ENCODE measurements at places on chromosomes 11 and 22.

GRCh38 chr11:16942342-16942741 is 71.9 kb downstream of the PLEKHA7 start:
- no peak for DNase-seq

- no peak for DNase-seq
Observed at GRCh38 chr11:62928011-62928410, 6.8 kb upstream of the CHRM1 start.

DNA sequence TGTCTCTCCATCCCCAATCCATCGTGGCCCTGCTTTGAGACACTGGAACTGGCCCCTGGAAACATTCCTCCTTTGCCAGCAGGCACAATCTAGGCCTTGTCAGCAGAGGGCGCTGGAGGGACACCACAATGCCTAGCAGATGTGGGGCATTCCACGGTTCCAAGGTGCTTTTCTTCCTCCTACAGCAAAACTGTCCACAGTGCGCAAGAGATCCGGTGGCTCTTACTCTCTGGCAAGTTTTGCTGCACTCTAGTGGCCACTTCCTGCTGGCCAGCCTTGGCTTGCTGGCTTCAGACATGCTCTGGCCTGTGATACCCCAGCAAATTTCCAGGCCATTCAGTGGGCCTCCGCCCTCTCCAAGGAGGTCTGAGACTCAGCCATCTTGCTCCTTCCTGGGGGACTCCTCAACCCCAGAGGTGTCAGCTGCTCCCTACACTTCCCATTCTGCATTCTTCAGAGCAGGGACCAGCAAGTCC is 17.1 kb upstream of the RBM4B start:
- DNase-seq = peak; percentile 92

GRCh38 chr11:91792779-91793262 is 431.8 kb upstream of the FAT3 start:
- DNase-seq = no peak

GRCh38 chr11:12044799-12045198 is 36.4 kb upstream of the DKK3 start:
- no peak for DNase-seq

GRCh38 chr11:117662255-117662654 is 134.8 kb downstream of the DSCAML1 start:
- DNase-seq = no peak

- no peak for DNase-seq
Observed at GRCh38 chr11:113162592-113162962, 151.8 kb upstream of the TTC12 start.

DNA sequence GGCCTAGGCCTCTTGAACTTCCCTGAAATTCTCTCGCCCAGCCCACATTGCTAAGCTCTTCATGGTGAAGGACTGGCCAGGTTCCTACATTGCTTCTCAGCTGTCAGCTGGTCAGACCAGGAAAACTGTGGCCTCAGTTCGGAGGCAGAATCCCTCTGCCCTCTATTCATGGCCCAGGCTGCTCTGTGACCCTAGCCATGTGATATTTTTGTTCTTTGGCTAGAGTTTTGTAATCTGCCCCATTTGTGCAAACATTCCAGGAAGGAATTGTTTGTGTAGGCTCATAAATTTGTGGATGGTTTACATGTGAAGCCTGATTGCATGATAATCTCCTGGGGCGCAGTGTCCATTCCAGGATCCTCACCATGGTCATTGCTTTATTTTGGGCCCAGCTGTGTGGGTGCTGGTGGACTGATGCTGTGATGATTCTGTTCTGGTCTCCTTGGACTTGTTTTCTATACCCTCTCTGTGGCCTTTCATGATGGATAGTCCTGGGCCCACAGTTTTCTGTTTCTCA is 149.1 kb upstream of the E2F8 start:
- no peak for DNase-seq

DNA sequence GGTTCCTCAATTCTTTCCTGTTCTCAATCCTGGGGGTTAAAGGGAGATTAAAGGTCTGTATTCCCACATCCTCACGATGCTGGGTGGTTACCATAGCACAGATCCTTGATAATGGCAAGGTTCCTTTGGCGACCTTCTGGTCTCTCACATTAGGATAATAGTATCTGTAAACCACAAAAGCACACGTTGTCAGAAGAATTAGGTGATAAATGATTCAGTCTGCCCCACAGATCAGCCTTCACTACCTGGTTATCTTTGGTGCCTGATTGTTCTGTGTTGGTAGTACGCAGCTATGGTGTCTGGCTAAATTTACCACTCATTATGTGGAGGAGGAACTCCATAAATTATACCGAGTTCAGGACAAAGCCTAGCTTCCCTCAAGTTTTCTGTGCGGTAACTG is 78.4 kb downstream of the C2CD3 start:
- DNase-seq = no peak

DNA sequence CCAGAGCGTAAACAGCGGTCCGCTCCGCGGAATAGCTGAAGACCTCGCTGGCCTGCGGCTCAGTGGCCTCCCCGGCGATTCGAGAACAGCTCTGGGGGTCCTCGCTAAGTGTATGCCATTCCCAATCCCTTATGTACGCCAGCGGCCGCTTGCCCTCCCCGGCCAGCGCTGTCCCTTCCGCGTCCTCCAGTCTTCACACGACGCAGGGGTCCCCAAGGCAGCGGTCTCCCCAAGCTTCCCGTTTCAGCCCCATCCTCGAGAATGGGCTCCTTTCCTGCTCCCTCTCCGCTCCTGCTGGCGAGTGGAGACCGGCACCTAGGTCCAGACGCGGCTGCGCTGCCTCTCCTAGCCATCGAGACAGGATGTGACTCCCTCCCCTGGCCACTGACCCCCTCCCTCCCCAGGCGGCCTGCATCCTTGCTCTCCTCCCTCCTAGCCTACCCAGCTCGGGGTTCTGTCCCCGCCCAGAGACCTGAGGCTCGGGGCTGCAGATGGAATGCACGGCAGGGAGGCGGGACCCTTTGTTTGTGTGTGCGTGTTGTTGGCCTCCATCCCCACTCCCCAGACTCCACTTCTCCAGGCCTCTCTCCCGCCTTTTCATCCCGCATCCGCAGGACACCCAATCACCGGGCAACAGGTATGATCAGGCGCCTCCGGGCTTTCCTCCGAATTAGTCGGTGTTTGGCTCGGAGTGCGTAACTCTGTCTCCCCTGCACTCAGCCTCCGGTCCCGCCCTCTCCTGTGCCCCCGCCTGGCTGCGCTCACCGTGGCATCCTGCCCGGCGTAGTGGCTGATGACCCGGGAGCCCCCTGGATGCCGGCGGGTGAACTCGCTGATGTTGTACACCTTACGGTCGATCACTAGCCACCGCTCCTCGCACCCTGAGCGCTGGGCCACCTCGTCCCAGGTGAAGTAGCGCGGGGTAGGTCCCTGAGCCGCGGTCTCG is 740 bp downstream of the FADS1 start:
- DNase-seq = no peak

GRCh38 chr11:122981388-122982264 is at the start of gene BSX:
Gene BSX, minus strand, starts transcription at chr11:122981834. Its CDS starts 163 bp downstream, at chr11:122981671.
- DNase-seq = no peak

DNA sequence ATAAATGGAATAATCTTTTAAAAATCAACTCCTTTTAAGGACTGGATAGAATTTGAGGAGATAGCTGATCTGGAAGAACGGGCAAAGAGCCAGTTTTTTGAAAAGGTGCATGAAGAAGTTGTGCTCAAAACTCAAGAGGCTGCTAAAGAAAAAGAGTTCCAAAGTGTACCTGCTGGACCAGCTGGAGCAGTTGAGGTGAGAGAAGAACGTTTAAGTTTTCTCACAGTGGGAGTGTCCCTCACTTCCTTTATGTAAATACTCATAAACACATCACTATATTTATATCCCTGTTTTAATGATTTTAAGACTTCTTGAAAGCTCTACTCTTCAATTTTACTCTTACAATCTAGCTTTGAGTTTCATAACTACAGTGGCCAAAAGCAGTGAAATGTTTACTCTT is 11.7 kb upstream of the ANKRD42 start:
- no peak for DNase-seq

DNA sequence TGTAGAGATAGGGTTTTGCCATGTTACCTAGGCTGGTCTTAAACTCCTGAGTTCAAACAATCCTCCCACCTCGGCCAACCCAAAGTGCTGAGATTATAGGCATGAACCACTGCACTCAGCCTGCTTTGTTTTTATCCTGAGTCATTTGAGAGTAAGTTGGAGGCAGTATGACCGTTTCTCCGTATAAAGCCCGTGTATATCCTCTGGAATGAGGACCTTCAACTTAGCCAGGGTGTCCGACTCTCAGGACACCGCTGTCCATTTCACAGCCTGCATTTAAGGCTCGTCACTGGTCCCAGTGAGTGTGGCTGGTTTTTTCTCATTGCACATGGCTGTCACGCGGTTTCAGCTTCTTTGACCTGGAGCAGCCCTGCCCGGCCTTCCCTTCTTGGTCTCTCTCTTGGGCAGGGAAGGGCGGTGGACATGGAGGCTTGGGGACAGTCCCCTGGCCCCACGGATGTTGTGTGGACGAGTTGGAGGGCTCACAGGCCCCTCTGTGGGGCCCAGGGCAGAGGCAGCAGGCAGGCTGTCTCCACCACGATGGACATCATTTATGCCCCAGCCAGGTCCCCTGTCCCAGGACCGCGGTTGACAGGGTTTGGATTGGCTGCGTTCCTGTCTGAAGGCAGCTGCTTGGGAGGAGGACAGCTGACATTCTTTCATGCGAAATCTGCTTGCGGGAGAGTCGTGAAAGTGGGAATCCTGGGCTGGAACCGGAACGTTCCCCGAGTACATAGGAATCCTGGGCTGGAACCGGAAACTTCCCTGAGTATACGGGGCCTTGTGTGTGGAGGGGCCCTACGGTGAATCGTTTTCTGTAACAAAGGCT is 93.3 kb downstream of the KCNQ1 start:
- DNase-seq = no peak

DNA sequence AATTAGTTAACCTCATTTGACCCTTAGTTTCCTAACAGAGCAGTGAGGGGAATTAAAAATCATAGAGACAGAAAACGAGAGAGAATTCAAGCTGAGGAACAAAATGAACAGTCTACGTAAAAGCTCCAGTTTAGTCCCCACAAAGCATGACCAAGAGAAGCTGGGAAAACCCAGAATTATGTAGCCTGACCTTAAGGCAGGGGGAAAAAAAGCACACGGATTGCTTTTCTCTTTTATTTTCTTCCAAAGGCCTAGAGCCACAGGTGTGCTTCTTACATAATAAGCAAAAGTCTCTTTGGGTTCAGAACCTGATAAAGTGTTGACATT is 514 bp upstream of the AMBRA1 start:
- no peak for DNase-seq

DNA sequence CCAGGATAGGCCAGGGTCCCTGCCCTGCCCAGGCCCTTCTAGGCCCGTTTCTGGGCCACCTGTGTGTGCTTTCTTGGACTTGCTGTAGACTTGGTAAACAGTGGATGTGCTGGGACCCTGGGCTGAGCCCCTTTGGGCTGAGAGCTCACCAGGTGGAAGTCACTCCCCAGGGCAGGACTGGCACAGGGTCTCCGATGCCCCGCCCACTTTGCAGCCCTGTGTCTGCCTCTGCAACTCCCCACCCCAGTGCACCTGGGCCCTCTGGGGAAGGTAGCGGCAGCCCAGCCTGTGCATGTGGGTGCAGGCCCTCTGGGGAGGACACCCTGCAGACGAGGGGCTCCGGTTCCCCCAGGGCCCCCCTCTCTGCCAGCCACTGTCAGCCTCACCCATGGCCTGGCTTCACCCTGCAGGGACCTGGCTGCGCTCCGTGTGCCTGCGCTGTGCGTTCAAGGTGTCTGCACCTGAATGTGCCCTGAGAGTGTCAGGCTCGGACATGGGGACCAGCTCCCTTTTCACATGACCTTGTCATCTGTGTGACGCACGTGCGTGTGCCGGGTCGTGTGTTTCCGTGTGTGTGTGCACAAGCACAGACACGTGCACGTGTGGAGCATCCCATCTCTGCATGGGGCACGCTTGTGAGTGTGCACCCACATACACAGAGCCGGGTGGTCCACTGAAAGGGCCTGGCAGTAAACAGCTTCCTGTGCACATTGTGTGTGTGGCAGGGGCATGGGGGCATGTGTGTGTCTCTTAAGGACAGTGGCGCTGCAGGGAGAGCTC is 118.5 kb downstream of the KCNQ1OT1 start:
- no peak for DNase-seq

GRCh38 chr11:35090125-35090524 is 48.8 kb upstream of the CD44 start:
- no peak for DNase-seq

DNA sequence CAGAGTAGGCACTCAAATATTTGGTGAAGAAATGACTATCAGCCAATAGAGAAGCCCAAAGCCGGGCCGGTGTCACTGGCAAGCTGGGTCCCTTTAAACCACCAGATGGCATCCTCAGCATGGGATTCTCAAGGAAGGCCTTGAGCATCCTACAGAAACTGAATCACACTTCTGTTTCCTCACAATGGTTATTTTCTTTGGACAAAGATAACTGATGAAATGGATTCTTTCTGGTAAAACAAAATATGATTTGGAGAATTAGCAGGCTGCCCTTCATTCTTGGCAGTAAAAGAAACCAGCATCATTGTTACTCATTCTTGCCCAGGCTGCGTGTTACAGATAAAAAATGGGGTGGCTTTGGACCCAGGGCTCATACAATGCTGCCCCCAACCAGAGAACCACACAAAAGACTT is 30.3 kb upstream of the ASPHD2 start:
- no peak for DNase-seq

DNA sequence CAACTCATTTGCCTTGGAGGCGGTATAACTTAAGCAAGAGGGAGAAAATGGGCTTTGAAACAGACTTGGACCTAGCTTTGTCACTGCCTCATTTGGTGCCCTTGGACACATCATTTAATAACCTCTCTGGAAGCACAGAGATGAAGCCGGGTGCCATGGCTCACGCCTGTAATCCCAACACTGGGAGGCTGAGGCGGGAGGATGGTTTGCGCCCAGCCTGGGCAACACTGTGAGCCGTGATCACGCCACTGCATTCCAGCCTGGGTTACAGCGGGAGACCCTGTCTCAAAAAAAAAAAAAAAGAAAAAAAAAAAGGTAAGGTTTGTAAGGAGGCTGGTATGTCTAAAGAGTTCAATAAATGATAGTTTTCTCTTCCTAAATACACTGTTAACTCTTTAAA is 806 bp downstream of the COA4 start:
- no peak for DNase-seq

DNA sequence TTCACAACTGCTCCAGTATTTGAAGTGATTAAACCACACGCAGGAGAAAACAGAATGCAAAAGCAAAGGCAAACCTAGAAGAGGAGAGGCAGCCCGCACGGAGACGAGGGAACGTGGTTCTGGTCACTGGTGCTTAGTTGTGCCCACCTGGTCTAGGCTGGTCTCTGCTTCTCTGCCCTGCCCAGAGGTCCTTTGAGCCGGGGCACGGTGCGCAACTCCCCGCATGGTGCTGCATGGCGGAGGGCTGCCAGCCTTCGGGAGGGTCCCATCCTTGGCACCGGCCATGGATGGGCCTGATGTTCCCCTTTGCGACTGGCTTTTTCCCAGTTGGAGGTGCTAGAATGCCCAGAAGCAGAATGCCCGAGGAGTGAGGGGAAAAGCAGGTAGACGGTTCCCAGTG is 46.1 kb downstream of the KCNC1 start:
- DNase-seq = no peak

- DNase-seq = no peak
Observed at GRCh38 chr22:43434275-43434927, 22.6 kb downstream of the MPPED1 start.
